ENCODE measurements at places on chromosomes 7 and 10.
A peak's percentile ranks its signal among the peaks of the same experiment; 100 is the strongest.

DNA sequence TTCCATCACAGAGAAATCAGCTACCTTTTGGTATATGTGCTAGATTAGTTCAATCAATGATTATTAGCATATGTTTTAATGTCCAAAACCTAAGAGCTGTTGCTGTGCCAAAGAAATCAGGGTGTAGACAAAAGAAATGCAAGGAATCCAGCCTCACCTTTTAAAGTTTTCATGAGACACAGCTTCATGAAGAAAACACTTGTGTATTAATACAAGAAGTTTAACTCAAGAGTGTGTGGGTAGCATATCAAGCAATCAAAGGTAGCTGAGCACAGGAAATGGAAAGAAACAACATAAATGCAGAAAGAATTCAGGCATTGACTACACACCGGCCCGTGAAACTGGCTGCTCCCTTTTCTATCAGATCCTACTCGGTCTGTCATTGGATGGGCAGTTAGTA is 76.0 kb upstream of the CAV2 start:
- no peak for DNase-seq

- no peak for DNase-seq
Measured at GRCh38 chr10:11698691-11699549, 43.3 kb upstream of the ECHDC3 start.

DNA sequence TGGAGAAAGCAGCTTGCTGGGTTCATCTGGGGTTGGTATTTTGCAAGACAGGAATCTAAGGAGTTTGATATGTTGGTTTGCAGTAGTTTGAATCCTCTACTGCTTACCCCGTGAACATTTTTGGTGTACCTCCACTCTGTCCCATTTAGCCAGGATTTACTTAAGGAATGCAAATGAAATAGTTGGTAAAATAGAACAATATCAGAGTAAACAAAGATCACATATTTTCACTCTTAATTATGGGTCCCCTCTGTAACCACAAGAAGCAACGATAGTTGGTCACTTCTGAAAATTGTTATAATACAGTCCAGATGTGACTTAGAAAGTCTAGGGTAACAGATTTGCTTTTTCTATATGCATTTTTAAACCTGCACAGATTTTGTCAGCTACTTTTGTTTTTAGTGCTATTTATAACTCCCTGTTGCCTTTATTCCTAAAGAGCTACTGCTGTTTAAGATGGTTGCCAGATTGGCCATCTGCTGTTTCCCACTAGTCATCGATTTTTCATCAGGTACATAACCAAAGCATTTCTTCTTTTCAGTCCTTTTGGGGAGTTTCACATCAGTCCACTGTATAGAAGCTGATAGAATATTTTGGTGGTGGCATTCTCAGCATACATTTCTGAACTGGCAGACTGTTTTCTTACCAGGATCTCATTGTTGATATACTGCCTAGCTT is 37.6 kb downstream of the MAPK8 start:
- DNase-seq, result no peak

DNA sequence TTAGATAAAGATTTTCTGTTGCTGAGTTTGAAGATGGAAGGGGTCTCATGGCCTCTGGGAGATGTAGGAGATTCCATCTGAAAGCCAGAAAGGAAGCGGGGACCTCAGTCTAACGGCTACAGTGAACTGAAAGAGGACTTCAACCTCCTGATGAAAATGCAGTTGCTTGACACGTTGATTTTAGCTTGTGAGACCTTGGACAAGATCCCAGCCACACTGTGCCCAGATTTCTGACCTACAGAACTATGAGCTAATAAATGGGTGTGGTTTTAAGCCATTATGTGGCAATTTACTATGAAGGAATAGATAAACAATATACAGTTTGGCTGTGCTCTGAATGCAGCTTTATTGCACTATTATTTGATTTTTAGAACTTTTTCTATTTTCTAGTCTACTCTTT is 342.3 kb upstream of the SEMA3D start:
- DNase-seq, result no peak

- no peak for DNase-seq
Measured at GRCh38 chr7:127336458-127336857, 56.0 kb downstream of the ZNF800 start.

DNA sequence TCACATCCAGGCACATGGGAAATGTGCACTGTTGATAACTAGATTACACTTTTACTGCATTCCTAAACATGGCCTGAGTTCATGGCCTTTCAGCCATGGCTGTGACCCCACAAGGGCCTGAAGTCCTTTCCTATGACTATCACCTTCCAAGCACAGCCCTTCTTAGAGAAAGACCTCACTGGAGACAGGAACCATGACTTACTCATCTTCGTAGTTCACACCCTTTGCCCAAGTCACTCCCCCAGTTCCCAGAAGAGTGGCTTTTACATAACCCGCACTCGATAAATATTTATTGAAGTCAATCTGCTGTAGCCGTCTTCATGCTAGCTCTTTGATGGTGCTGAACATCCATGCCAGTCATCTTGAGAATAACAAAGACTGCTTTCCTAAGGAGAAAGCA is 632.5 kb upstream of the NRP1 start:
- DNase-seq, result no peak

GRCh38 chr10:86377797-86378146 is 11.2 kb upstream of the GRID1 start:
- no peak for DNase-seq

DNA sequence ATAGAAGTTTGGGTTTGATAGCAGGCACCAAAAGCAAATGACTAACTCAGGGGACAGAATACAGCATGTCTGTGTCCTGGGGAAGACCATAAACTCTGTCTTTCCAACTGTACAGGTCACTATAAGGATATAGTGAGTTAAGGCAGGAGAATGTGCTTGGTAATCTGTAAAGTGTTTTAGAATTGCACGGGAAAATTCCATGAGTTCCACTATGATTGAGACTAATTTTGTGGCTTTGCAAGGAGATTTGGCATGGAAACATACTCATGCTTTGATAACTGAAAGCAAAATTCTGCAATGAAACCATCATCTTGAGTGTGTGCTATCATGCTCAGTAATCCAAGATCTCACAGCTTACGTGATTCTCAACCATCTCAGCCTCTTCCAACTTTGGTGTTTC is 152.6 kb downstream of the PKD1L1 start:
- no peak for DNase-seq

DNA sequence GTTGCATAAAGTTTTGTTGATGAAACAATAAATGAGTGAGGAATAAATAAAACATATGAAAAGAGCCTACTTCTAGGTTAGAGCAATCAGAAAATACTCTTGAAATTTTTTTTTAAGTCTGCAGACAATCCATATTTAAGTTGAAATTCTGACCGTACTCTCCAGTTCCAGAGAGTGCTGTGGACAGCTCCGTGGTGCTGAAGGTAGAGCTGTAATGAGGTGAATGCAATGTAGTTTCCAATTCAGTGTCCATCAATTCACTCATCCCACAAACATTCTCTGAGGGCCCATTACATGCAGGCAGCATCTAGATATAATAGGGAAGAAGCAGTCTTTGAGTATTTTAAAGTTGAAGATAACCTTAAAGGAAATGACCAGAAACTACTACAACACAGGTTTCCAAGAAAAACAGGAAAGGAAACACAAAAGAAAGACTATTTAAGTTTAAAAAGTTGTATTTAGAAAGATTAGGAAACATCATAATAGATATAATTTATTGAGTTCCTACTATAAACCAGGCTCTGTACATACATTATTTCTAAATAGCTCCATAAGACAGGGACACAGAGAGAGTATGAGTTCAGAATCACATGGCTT is 44.0 kb upstream of the CRTAC1 start:
- no peak for DNase-seq

- no peak for DNase-seq
Measured at GRCh38 chr10:111199587-111199986, 122.8 kb downstream of the ADRA2A start.

- DNase-seq, result peak; percentile 56
Measured at GRCh38 chr10:101829561-101830315, 11.5 kb upstream of the OGA start.

- no peak for DNase-seq
Measured at GRCh38 chr10:125148528-125148927, 11.8 kb downstream of the CTBP2 start.

DNA sequence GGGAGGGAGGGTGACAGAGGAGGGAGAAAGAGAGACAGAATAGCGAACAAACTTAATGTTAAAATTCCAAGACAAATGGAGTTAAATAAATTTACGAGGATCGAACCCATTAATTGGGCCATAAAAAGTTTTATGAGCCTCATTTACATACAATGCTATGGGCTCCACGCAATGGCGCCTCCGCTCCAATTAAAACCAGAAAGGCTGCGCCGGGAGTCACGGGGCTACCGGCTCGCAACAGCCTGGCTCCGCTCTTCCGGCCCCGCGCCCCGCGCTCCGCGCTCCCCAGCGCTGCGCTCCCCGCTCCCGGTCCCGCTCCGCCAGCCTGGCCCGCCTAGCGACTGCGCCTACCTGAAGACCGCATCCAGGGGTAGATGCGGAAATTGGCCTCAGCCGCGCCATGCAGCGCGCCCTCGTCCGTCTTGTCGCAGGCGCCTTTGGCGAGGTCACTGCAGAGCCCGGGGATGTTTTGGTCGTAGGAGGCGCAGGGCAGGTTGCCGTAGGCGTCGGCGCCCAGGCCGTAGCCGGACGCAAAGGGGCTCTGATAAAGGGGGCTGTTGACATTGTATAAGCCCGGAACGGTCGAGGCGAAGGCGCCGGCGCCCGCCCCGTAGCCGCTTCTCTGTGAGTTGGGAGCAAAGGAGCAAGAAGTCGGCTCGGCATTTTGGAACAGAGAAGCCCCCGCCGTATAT is 513 bp downstream of the HOXA7 start:
- DNase-seq, result no peak

- DNase-seq, result no peak
Measured at GRCh38 chr10:110609605-110610004, 34.5 kb upstream of the RBM20 start.

GRCh38 chr7:25026156-25026555 is 46.2 kb upstream of the OSBPL3 start:
- no peak for DNase-seq

DNA sequence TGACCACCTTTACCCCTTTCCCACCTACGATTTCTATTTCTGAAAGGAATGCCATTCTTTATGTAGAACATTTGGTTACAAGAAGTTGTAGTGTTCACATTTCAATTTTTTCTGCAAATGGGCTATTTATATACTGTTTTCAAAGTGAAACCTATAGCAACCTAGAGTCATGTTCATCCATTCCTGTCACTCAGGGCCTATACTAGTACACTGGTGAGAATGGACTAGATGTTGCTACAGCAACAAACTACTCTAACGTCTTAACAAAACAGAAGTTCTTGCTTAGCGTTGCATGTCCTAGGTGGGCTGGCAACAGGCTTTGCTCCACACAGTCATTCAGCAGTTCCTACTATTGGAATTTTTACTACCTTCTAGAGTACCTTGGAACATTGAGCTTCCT is 16.3 kb downstream of the CASD1 start:
- DNase-seq, result no peak
